ENCODE measurements at places on chromosomes 1 and 21. TPM values are rescaled to one million over a fixed set of nuclear protein-coding genes. Genes with fewer than 3 reads are reported as not detected.

OR2T33 gene
- not detected for total RNA-seq

NOS1AP gene
- total RNA-seq, result 1.8 TPM

TMEM240 gene
- total RNA-seq, result 4.6 TPM

CCDC30 gene
- total RNA-seq, result 1.4 TPM

TRIM67 gene
- 0.12 TPM for total RNA-seq

CRYAA gene
- not detected for total RNA-seq

ELF3 gene
- total RNA-seq, result 8.5 TPM

CFAP57 gene
- 0.13 TPM for total RNA-seq

CYB5RL gene
- 7.2 TPM for total RNA-seq

CLCA1 gene
- total RNA-seq, result not detected

PFKL gene
- 58.8 TPM for total RNA-seq

NFASC gene
- 40.6 TPM for total RNA-seq

ZBTB7B gene
- 49.6 TPM for total RNA-seq

TNFAIP8L2 gene
- 5.3 TPM for total RNA-seq

UBE2G2 gene
- 83.0 TPM for total RNA-seq

KRTAP8-1 gene
- total RNA-seq, result not detected

RXFP4 gene
- not detected for total RNA-seq

NBPF26 gene
- 0.91 TPM for total RNA-seq

OR2G6 gene
- total RNA-seq, result 0.03 TPM

KLHDC9 gene
- total RNA-seq, result 3.5 TPM

ACTL8 gene
- not detected for total RNA-seq

CITED4 gene
- 26.5 TPM for total RNA-seq

PTGER3 gene
- total RNA-seq, result 14.9 TPM

EPHA2 gene
- 8.1 TPM for total RNA-seq

PPIAL4G gene
- not detected for total RNA-seq

S100A1 gene
- total RNA-seq, result 1,254 TPM

MCOLN3 gene
- total RNA-seq, result 7.6 TPM

ATP1A2 gene
- 114 TPM for total RNA-seq

HSPA6 gene
- 3.2 TPM for total RNA-seq

ANKRD13C gene
- 10.7 TPM for total RNA-seq

CFHR3 gene
- 0.39 TPM for total RNA-seq

ADCY10 gene
- total RNA-seq, result 0.06 TPM

PLA2G2F gene
- total RNA-seq, result not detected

NUDT4B gene
- total RNA-seq, result 0.74 TPM

C1orf87 gene
- total RNA-seq, result not detected

MSH4 gene
- total RNA-seq, result 0.44 TPM

CTSE gene
- total RNA-seq, result not detected

PLPPR5 gene
- not detected for total RNA-seq

LORICRIN gene
- not detected for total RNA-seq

LENEP gene
- total RNA-seq, result not detected

OR2T1 gene
- not detected for total RNA-seq

PLPP3 gene
- 115 TPM for total RNA-seq

COL9A2 gene
- 0.53 TPM for total RNA-seq

C1orf115 gene
- total RNA-seq, result 31.2 TPM

HPCAL4 gene
- 2.6 TPM for total RNA-seq

TMPRSS2 gene
- total RNA-seq, result not detected

WNT9A gene
- total RNA-seq, result 1.1 TPM

NR0B2 gene
- total RNA-seq, result 4.5 TPM
